ENCODE measurements at places on chromosomes 5 and 9.
A peak's percentile ranks its signal among the peaks of the same experiment; 100 is the strongest.

GRCh38 chr5:44365345-44365744 is 23.9 kb downstream of the FGF10 start:
- DNase-seq = no peak

GRCh38 chr5:171470420-171470819 is 51.0 kb downstream of the FGF18 start:
- DNase-seq = no peak

DNA sequence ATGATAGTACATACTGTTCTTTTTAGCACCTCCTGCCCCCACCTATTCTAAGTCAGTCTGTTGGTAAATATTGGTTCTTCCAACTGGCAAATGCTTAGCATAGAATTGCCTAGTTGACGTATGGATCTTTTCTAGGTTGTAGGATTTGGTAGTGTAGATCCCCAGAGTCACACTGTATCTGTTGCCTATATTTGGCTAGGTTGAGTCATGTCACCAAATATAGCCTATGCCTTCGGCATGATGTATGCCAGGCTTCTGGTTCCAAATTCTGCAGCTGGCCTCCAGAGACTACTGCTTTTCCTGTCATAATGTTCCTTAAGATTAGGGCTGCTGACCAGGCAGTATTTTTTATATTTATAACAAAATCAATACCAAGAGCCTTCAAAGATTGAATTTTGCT is 38.2 kb downstream of the CPEB4 start:
- DNase-seq = peak; percentile 66

DNA sequence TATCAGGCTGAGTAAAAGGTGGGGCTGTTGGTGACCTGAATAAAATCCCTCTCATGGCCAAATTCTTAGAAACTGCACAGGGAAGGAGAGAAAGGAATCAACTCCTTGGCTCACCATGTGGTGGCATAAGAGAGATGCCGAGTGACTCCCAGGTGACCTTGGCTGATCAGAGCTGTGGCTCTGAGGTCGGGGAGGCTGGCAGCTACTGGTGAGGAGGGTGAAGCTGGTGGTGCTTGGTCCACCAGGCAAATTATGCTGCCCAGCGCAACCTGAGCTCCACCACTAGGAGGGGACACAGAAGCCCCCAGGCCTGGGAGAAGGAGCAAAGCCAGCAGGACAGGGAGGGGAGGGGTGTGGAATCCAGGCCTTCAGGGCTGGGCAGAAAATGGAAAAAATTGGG is 111.2 kb upstream of the IL12B start:
- no peak for DNase-seq

DNA sequence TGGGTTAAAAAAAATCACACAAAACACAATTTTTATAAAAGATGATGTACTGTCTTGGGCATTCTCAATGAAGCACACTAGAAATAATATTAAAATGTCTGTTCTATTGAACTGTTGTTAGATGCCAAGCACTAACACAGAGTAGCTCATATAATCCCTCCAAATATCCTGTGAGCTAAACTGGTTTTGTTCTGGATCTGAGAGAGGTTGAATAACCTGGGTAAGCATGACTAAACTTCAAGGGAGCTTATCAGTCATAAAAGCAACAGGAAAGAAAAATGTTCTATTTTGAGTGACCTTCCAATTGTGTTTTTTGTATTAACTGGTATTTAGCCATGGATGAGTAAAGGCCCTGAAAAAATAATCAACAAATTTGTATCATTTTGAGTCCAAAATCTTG is 175.3 kb downstream of the SMC2 start:
- DNase-seq = no peak

- no peak for DNase-seq
Observed at GRCh38 chr9:107158321-107158720, 124.8 kb upstream of the RAD23B start.

DNA sequence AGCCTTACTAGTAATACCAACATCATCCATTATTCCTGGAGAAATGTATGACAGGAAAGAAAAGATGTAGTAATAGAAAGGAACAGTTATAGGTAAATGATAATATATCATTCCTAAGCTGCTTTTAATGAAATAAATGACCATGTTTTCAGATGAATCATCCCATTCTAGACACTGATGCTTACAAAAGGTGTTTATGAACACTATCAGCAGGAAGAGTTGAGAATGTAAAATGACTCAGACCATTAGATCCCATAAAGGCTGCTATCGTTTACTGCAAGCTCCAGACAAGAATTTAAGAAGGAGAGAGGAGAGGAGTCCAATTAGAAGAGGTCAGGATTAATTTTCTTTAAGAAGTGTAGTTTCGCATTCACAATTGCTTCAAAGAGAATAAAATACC is 1033.5 kb downstream of the EFNA5 start:
- no peak for DNase-seq

DNA sequence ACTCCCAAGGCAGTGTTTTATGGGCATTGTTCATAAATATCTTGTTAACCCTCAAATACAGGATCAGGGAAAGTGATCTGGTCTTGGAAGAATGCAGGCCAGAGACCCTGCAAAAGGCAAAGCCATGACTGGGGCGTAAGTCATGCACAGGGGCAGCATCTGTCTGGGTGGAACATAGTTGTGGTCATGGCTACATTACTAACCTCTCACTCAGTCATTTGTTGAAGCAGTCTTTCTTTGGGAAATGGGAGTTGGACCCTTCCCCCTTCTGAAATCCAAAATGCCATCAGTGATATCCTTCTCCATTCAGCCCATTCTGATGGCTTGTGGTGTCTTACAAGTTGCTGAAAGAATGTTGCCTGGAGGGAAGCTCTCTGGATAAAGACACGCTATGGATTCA is 68.1 kb downstream of the GDNF start:
- no peak for DNase-seq

- DNase-seq = peak; percentile 7
Observed at GRCh38 chr9:17578911-17579793, at the start of gene SH3GL2. TSS of gene SH3GL2 (plus strand) at chr9:17579066.

DNA sequence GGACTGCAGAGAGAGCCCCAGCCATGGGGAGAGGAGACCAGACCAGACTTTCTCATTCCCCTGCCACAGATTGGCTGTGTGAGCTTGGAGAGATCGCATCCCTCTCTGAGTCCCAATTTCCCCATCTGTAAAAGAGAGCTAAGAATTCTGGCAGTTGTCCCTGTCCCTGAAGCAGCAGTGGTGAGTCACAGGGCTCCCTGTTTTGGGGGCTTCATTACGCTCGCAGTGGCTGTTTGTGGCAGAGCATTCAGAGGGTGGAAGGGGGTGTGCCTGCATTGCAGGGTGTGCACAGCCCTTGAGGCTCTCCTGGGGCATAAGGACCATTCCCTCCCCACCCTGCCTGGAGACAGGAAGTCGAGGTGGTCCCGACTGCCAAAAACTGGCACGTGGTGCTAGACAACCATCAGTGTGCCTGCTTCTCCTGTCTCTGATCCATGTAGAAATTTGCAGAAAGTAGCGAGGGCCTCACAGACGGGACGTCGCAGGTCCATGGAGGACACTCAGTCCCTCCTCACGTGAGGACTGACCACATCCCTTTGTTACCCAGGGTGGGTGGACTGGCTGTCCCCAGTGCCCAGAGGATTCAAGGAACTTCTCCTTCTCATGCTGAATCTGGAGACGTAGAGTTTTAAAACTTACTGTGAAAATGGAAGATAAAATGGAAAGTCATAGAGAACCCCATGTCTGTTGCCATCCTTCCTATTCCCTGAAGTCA is 35.3 kb downstream of the HRH2 start:
- DNase-seq = no peak

- DNase-seq = no peak
Observed at GRCh38 chr5:169860585-169860984, 119.7 kb downstream of the INSYN2B start.

DNA sequence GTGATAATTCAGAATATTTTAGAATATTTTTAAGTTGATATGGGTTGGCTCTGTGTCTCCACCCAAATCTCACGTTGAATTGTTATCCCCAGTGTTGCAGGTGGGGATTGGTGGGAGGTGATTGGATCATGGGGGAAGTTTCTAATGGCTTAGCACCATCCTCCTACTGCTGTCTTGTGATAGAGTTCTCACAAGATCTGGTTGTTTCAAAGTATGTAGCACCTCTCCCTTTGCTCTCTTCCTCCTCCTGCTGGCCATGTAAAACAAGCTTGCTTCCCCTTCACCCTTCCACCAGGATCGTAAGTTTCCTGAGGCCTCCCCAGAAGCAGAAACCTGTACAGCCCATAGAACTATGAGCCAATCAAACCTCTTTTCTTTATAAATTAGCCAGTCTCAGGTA is 214.6 kb upstream of the C9orf72 start:
- no peak for DNase-seq

GRCh38 chr5:158313027-158313732 is 454.2 kb upstream of the CLINT1 start:
- no peak for DNase-seq

GRCh38 chr5:97876272-97876671 is 693.2 kb upstream of the RIOK2 start:
- DNase-seq = no peak

DNA sequence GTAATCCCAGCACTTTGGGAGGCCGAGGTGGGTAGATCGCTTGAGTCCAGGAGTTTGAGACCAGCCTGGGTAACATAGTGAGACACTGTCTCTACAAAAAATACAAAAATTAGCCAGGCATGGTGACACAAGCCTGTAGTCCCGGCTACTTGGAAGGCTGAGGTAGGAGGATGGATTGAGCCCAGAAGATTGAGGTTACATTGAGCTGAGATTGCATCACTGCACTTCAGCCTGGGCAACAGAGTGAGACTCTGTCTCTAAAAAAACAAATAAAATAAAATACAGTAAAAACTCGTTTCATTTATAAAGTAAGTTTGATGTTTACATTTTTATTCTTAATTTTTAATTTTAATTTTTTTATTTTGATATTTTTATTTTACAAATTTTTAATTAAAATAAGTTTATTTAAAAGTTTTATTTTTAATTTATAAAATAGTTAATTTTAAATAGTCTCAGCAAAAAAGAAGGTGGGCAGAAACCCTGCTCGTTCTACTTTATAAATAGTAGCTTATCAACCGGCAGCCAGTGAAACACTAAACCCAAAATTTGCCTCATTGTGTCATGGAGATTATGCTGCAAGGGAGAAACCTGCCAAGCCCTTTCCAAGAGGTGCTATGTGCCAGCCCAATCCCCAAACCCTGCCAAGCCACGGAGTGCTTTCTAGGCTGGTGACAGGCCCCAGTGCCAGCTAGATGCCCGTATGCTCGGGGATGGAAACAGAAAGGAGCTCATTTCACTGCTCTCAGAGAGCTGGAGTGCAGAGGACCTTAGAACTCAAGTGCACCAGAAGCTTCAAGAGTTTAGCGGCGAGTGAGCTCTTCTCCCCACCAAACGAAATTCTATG is 38.9 kb downstream of the SERINC5 start:
- peak; percentile 83 for DNase-seq

DNA sequence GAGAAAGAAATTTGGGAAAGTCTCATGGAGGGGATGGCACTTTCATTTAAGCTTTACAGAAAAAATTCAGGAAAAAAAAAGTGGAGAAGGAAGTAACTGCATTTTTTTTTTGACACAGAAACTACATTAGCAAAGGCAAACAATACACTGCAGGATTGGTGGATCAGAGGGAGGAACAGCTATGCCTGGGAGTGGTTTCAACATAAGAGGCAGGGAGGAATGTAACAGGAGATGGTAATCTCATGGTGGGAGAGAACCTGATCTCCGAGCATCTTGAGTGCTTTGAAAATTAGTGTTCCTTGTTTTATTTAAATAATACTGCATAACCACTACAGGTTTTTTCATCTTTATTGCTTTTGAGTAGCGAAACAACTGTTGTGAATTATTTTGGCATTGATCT is 249.4 kb downstream of the FAM170A start:
- peak; percentile 89 for DNase-seq

DNA sequence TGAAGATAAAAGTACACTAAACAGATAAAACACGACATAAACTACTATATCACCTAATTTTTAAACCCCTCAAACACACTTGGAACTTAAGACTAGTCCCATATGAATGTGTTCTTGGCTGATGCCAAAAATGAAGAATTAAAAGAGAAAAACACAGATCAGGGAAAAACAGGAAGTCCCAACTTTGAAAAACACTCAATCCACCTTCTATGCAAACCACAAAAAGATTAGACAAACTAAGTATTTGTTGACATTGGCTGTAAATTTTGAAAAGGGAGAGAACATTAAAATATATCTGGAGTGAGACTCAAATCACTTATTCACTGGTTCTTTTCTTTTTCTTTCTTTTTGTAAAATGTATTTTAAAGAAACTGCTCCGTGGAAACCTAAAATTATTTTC is 81.4 kb downstream of the ANKH start:
- DNase-seq = no peak

- DNase-seq = no peak
Observed at GRCh38 chr5:32297181-32298058, 15.3 kb downstream of the MTMR12 start.

- DNase-seq = no peak
Observed at GRCh38 chr9:114888607-114889006, 41.8 kb downstream of the TNFSF8 start.

GRCh38 chr5:158464383-158464782 is 605.4 kb upstream of the CLINT1 start:
- no peak for DNase-seq

DNA sequence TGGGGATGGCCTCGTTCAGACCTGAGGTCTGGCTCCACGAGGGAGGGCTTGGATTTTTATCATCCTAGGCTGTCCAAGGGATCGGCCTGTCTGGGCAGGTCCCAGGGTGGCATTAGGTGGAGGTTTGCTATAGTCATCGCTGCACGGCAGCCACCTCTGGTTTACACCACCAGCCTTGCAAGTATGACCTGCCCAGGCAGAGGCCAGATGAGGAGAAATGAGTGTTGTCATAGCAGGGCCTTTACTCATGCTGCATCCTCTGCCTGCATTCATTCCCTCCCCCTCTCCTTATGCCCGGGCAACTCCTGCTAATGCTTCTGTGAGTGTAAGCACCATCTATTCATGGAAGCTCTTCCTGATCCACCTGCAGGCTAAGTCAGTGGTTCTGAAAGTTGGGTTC is 15.3 kb upstream of the NDST1 start:
- no peak for DNase-seq

DNA sequence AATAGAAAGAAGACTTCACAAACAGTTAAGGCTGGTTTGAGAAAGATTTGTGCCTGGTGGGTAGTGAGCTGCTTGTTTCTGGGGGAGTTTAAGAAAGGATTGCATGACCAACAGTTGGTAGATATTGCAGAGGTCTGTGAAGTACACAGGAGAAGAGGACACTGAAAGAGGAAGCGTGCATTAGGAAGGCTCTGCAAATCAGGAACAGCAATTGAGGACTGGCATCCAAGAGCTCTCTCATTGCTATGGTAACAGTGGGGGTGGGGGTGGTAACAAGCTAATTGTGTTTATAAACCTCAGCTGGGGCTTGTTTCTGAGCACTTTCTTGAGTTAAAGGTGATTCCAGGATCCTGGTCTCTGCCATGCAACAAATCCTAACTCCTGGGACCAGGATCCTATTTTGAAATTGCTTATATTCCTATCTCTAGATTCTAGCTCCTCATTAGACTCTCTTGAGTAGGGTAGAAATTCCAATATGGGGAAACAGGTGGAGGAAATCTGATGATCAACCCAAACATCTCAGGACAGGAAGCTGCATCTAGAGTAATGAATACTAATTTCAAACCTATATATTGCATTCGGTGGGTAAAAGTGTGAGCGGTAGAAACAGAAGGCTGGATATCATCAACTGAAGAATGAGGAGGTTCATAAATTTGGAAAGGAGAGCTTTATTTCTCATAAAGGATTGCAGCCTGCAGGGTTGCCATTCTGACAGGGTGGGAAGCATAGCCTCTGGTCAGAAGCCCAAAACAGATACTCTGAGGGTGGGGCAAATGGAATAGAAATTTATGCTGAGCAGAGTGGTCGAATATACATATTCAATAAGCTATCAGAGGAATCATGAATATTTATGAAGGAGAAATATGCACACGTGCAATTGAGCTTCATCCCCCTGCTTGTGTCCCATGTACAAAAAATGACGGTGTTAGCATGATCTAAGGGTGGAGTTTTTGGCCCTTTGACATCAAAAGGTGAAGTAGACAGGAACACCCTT is 79.4 kb downstream of the PTTG1 start:
- no peak for DNase-seq

All from LNCaP clone FGC (cell line).